ENCODE measurements at places on chromosomes 13 and 19.
A peak's percentile ranks its signal among the peaks of the same experiment; 100 is the strongest.

- no peak overlapping the region for H3K27ac ChIP-seq
- H3K36me3 ChIP-seq: no peaks in the 10 kb centered on the region
- no peak overlapping the region for H3K4me3 ChIP-seq
- H3K4me1 ChIP-seq: no peaks in the 10 kb centered on the region
- no peaks in the 10 kb centered on the region for H3K27me3 ChIP-seq
- no peak for DNase-seq
These were observed 235.1 kb upstream of the MIR17HG start for GRCh38 chr13:91112201-91112923.

DNA sequence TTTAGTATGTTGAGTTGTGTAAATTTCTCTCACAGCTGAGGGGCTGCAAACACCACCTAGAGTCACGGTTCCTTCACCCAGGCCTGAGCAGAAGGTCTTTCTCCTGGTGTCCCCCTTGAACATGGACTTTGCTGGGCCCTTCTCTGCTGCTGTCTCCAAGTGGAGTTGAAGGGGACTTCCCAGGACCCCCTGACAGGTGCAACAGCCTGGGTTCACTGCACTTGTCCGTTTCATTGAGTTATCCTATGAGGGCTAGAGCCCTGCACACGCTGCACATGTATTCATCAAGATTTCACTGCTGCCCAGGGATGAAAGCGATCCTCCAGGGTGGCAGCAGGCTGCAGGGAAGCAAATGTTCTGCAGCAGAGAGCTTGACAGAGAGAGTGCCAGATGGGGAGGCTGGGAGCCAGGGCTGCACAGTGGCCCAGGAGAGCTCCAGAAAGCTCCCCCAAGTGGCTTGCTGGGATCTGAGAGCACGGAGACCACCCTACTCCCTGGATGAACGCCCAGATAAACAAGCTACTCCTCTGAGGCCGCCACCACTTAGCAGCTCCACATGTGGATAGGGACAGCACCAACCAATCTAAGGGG, 10.3 kb downstream of the TMEM272 start:
- DNase-seq: no peak
- no peak overlapping the region for H3K27ac ChIP-seq
- no peak overlapping the region for H3K4me3 ChIP-seq

- no peaks in the 10 kb centered on the region for H3K36me3 ChIP-seq
- H3K27ac ChIP-seq: no peak overlapping the region
- H3K4me3 ChIP-seq: no peak overlapping the region
- DNase-seq: no peak
- no peaks in the 10 kb centered on the region for H3K27me3 ChIP-seq
These were observed 167.5 kb upstream of the TSHZ3 start for GRCh38 chr19:31516756-31517155.

GRCh38 chr19:51546650-51547396, 15.4 kb upstream of the SIGLEC6 start:
- H3K27ac ChIP-seq: no peak overlapping the region
- no peaks in the 10 kb centered on the region for H3K36me3 ChIP-seq
- DNase-seq: no peak
- H3K4me1 ChIP-seq: no peaks in the 10 kb centered on the region

DNA sequence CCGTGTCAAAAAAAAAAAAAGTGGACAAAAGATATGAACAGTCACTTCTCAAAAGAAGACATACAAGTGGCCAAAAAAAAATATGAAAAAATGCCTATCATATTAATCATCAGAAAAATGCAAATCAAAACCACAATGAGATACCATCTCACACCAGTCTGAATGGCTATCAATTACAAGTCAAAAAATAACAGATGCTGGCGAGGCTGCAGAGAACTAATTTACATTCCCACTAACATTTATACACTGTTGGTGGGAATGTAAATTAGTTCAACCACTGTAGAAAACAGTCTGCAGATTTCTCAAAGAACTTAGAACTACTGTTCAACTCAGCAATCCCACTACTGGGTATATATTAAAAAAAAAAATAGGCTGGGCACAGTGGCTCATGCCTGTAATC, 26.5 kb upstream of the FOXO1 start:
- H3K27ac ChIP-seq: no peak overlapping the region
- no peaks in the 10 kb centered on the region for H3K36me3 ChIP-seq
- no peaks in the 10 kb centered on the region for H3K27me3 ChIP-seq

DNA sequence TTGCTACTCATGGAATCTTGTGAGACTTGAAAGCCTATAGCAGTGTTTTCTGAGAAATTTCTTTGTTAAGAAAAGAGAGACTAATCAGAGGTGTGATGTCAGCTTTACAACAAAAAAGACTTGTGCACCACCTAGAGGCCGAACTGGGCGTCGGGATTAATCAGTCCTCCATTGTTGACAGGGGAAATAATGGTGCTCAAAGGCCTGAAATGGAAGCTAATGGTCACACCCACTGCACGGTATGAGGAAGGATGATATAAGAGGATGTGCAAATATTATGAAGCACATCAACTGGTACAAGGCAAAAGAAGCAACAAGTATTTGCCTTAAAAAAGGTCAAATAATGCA, 480.2 kb upstream of the MIR17HG start:
- peak; percentile 70 for DNase-seq
- peaks cover 14% of the 10 kb centered on the region for H3K4me1 ChIP-seq
- no peaks in the 10 kb centered on the region for H3K27me3 ChIP-seq
- H3K27ac ChIP-seq: no peak overlapping the region

DNA sequence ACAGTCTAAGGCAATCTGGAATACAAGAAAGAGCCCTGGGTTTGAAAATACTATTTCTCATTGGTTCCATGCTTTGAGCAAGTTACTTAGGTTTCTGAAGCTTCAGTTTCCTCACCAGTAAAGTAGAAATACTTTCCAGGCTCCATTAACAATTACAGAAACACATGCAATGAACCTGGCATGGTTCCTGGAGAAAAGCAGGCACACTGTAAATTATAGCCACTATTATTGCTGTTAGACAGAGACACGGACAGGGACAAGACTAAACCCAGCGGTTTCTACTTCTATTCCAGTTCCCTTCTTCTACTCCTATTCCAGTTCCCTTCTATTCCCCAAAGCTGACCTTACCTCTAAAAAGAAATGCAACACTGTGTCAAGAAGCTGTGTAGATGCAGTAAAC, 41.2 kb downstream of the MIPEP start:
- H3K36me3 ChIP-seq: no peaks in the 10 kb centered on the region
- H3K4me3 ChIP-seq: no peak overlapping the region
- no peaks in the 10 kb centered on the region for H3K4me1 ChIP-seq
- H3K27ac ChIP-seq: no peak overlapping the region
- no peak for DNase-seq

DNA sequence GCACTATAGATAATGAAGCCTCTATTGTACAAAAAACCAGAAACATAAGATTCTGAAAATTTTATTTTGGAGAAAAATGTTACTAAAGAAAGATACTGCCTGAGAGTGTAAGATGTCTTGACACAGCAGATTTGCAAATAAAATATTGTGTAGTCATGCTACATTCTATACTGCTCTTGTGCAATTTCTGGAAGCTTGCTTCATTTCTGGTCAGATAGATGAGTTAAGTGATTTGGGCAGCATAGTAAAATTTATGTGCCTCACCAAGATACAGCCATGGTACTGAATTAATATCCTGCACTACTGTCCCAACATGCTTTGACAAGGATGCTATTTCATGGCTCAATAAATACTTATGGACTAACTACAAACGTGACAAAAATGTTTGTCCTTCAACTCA, 55.1 kb upstream of the STARD13 start:
- H3K4me3 ChIP-seq: no peak overlapping the region
- no peaks in the 10 kb centered on the region for H3K4me1 ChIP-seq
- no peaks in the 10 kb centered on the region for H3K36me3 ChIP-seq
- no peak for DNase-seq

DNA sequence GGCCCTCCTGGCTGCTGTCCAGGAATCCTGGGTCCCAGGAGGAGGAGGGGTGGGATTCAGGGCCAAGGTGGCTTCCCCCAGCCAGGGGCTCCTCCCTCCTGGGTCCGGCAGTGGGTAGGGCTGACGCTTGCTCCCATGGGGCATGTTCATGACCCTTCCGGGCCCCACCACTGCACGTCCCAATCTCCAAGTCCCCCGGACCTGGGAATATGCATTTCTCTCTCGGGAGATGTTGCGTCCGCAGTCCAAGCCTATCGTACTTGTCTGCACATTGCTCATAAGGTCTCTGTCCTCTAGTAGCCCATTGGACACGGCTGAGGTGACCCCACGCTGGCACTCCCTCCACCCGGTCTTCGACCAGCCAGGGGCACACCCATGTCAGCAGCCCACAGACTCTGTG, 192.3 kb downstream of the TEX29 start:
- H3K4me1 ChIP-seq: no peaks in the 10 kb centered on the region
- H3K4me3 ChIP-seq: no peak overlapping the region
- no peak overlapping the region for H3K27ac ChIP-seq
- H3K36me3 ChIP-seq: no peaks in the 10 kb centered on the region

DNA sequence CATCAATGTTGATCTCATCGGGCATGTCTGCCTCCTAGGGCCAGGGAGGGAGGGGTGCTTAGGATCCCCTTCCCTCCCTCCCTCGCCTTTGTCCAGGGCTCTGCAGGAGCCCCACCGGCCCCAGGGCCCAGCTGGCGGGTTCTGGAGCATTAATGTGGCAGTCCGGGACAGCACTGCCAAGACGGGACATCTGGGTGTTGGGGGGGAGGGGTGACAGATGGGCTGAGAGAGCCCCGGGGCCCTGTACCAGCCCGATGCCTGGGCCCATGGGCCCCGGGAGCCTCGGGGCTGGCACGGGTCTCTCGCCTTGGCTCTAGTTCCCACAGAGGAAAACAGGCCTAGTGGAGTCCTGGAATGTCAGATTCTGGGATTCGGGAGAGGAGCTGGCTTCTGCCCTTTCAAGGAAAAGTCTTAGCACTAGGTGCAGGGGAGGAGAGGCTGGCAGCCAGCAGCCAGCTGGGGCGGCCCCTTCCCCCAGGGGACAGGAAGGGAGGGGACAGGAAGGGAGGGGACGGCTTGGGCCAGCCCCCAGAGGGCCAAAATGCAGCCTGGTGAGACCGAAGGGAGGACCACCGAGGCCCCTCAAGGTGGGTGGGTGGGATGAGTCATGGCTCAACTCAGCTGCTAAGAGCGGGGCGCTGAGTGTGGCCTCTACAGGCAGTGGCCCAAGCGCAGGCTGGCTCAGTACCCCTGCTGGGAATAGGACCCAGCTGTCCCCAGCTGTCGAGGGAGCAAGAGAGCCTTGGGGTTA, 3.1 kb downstream of the PPP1R14A start:
- H3K4me1 ChIP-seq: peaks cover 28% of the 10 kb centered on the region
- peak overlapping the region; percentile 77 for H3K27ac ChIP-seq
- H3K36me3 ChIP-seq: no peaks in the 10 kb centered on the region
- H3K27me3 ChIP-seq: peaks cover 26% of the 10 kb centered on the region

DNA sequence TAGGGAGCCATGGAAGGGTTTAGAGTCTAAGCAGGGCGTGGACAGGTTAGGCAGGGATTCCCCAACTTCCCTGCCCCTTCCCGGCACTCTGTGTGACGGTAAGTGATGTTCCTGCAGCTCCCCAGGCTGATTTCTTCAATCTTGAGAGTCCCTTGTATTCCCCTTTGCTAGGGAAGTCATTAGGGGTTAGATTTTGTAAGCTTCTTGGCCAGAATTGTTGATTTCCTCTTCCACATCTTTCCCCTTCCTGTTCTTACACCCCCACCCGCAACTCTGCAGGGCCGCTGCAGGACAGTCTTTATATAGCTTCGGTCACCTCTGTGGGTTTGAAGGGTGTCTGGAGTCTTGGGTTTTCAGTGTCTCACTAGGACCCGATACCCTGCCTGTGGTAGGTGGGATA, 10.6 kb upstream of the ADGRE1 start:
- no peaks in the 10 kb centered on the region for H3K36me3 ChIP-seq
- H3K4me3 ChIP-seq: no peak overlapping the region

- H3K27ac ChIP-seq: no peak overlapping the region
- H3K36me3 ChIP-seq: no peaks in the 10 kb centered on the region
- H3K27me3 ChIP-seq: peaks cover 16% of the 10 kb centered on the region
- H3K4me1 ChIP-seq: no peaks in the 10 kb centered on the region
- H3K4me3 ChIP-seq: no peak overlapping the region
- DNase-seq: no peak
These were observed 18.6 kb downstream of the TMEM255B start for GRCh38 chr13:113777311-113778260.

DNA sequence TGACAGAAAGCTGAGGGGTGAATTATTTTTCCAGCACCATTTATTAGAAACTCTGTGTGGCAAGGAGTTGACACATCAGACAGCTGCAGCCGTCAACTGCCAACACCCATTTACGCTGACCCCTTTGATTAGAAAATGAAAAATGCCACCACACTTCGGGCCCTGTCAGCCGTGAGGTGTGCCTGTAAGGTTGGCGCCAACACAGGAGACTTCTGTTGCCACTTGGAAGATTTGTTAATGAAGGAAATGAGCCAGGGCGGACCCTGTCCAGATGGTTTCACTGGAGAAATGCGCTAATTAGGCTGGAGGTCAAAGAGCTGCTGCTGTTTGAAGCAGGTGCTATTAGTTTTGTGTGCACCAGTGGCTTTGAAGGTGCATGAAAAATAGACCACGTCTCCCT, 297.5 kb downstream of the MTUS2 start:
- H3K4me1 ChIP-seq: no peaks in the 10 kb centered on the region
- no peak overlapping the region for H3K4me3 ChIP-seq
- no peaks in the 10 kb centered on the region for H3K36me3 ChIP-seq
- no peak overlapping the region for H3K27ac ChIP-seq
- H3K27me3 ChIP-seq: no peaks in the 10 kb centered on the region
- DNase-seq: no peak

GRCh38 chr19:16283210-16284061, 41.2 kb upstream of the KLF2 start:
- no peaks in the 10 kb centered on the region for H3K27me3 ChIP-seq
- DNase-seq: peak; percentile 88
- peak overlapping the region; percentile 28 for H3K4me3 ChIP-seq
- no peaks in the 10 kb centered on the region for H3K36me3 ChIP-seq

DNA sequence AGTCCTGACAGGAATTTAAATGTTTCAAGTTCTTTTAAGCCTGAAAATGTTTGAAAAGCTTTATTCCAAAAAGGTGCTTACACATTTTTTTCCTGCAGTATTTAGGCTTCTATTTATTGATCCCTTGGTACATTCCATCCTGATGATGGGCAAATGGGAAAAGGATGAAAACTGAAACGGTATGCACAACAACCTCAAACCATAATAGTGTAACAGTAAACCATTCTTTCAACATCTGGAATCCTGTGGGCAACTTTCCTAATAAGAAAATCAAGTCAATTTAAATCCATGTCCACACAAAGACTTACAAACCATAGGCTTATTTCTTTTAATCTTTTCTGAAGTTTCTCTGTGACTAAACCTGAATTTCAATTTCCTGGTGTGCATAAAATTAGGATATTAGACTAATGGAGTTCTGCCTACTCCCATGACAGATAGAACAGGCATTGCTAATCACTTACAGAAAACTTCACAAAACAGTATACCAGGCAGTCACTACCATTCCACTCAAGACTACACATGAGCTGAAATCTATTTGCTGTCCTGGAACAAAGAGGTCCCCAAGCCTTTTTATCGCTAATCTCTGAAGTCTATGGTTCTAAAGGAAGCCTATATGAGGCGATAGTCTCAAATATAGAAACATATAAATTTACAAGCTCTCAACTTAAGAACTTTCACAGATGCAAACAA, 103.3 kb downstream of the DLEU7 start:
- H3K36me3 ChIP-seq: no peaks in the 10 kb centered on the region
- no peak overlapping the region for H3K27ac ChIP-seq
- no peak overlapping the region for H3K4me3 ChIP-seq
- no peaks in the 10 kb centered on the region for H3K27me3 ChIP-seq
- no peak for DNase-seq
- no peaks in the 10 kb centered on the region for H3K4me1 ChIP-seq

- H3K36me3 ChIP-seq: no peaks in the 10 kb centered on the region
- H3K4me1 ChIP-seq: no peaks in the 10 kb centered on the region
- no peak overlapping the region for H3K4me3 ChIP-seq
- no peak for DNase-seq
- H3K27me3 ChIP-seq: peaks cover 7% of the 10 kb centered on the region
- H3K27ac ChIP-seq: no peak overlapping the region
These were observed 18.3 kb downstream of the PABPC3 start for GRCh38 chr13:25114220-25114619.
